ENCODE measurements at places on chromosomes 7 and 10. TPM values are rescaled to one million over a fixed set of nuclear protein-coding genes. Genes with fewer than 3 reads are reported as not detected.

Gene CALU
- 571 TPM for total RNA-seq

Gene KIF5B
- 42.4 TPM for total RNA-seq

Gene ERVW-1
- total RNA-seq = 0.02 TPM

Gene IGF2BP3
- total RNA-seq = 50.6 TPM

GRCh38 chr10:116873134-116873533, 23.8 kb downstream of the ENO4 start:
- no peak for DNase-seq

DNA sequence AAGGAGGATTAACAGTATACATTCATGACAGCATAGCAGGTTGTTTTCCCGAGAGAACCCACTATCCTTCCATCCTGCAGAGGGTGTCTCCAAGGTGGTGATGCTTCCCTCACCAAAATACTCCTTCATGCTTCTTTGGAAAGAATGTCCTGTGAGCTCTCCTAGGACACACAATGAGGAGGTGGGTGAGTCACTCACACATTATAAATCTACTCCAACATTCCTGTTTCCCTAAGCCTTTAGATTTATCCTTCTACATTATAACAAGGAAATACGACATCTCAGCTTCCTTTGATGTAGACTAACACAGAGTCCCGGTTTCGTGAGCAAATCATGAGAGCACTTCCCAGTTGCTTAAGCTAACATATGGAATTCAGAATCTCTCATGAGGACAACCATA, 689.7 kb upstream of the CELF2 start:
- DNase-seq = no peak

- DNase-seq = no peak
Measured at GRCh38 chr7:96188174-96188581, 133.7 kb downstream of the SLC25A13 start.

- DNase-seq = peak; percentile 46
Measured at GRCh38 chr7:78794101-78794500, 659.4 kb downstream of the MAGI2 start.

GRCh38 chr7:158950914-158951635, 94.7 kb downstream of the DYNC2I1 start:
- peak; percentile 19 for DNase-seq

DNA sequence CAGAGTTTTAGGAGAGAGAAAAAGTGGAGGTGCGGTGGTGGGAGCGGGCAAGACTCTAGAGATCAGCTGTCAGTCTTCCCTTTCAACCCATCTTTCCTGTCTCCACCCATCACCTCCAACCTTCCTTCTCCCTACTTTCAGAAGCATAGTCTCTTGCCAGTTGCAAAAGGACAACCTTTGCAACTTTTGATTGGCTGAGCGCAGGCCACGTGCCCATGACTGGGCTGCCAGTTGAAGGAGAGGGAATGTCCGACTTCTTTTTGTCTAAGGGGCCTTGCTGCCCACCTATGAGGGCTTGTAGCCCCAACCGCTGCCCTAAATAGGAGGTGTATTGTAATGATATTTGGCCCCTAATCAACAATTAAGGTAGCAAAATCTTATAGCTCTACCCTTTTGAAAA, 12.6 kb downstream of the CYP26A1 start:
- DNase-seq = no peak

DNA sequence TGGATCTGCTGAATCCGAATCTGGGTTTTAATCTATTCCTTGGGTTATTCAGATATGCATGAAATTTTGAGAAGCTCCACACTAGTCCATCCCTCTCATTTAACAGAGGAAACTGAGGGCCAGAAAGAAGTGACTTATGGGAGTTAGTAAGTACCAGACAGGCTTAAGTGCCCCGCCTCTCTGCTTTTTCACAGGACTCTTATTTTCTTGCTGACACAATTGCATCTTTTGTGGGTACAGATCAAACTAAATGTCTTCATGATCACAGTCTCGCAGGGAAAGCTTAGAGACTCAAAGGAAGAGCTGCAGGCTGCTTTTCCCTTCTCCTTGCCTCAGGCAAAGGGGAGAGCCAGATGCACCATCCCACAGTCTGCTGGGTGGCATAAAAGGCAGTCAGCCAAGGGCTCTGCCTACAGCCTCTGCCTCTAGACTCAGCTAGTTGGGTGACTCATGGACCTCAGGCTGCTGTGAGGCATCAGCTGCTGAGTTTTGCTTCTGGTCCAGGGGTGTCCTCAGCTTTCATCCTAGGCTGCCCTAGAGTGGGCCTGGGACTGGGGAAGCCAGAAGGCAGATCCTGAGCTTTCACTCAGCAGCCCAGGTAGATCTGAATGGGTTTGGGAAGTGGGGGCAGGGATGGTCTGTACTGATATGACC, 11.6 kb downstream of the GOLGA7B start:
- DNase-seq = peak; percentile 92

DNA sequence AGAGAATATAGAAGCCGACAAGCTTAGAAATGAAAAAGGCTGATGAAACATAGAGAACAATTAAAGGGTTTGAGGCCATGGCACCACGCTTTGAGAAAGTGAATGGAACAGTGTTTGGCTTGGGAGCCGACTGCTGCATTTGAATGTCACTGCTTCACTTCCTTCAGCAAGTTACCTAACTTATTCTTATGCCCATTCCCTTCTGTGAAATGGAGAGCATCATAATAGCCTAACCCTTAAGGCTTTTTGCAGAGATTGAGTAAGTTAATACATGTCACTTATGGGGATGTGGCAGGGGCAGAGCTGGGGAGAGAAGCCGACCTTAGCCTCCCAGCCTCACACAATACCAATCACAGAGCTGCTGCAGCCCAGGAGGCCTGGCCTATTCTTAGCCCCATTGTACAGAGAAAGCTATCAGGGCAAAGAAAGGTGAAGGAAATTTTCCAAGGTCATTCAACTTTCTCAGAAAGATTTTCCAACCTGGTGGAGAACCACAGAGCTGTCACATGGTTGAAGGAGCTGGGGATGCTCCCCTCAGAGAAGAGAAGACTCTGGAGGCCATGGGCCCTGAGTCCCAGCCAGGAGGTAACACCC, 186.0 kb upstream of the GDF10 start:
- DNase-seq = no peak

GRCh38 chr7:156379324-156380070, 261.1 kb upstream of the RNF32 start:
- DNase-seq = no peak

GRCh38 chr7:143221286-143221685, 551 bp upstream of the TAS2R40 start:
- DNase-seq = no peak

- no peak for DNase-seq
Measured at GRCh38 chr7:107404740-107405537, 64.9 kb upstream of the GPR22 start.

DNA sequence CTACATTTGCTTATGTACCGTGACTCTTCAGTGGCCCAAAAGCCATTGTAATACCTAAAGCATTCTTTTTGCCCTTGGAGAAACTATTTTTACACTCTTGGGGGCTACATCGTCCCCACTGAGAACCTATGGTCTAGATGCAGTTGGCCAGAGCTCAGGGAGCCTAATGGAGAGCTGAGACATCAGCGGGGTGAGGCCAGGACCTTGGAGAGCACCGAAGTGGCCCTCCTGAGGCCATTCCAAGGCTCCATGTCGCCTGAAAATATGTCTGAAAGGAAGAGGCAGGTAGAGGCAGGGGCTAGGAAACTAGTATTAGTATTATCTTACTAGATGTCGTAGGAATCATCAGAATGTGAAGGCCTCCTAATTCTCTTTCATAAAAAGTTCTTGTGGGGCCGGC, 4.9 kb downstream of the PKD2L1 start:
- peak; percentile 6 for DNase-seq

GRCh38 chr7:32915041-32915536, 23.5 kb upstream of the KBTBD2 start:
- no peak for DNase-seq

DNA sequence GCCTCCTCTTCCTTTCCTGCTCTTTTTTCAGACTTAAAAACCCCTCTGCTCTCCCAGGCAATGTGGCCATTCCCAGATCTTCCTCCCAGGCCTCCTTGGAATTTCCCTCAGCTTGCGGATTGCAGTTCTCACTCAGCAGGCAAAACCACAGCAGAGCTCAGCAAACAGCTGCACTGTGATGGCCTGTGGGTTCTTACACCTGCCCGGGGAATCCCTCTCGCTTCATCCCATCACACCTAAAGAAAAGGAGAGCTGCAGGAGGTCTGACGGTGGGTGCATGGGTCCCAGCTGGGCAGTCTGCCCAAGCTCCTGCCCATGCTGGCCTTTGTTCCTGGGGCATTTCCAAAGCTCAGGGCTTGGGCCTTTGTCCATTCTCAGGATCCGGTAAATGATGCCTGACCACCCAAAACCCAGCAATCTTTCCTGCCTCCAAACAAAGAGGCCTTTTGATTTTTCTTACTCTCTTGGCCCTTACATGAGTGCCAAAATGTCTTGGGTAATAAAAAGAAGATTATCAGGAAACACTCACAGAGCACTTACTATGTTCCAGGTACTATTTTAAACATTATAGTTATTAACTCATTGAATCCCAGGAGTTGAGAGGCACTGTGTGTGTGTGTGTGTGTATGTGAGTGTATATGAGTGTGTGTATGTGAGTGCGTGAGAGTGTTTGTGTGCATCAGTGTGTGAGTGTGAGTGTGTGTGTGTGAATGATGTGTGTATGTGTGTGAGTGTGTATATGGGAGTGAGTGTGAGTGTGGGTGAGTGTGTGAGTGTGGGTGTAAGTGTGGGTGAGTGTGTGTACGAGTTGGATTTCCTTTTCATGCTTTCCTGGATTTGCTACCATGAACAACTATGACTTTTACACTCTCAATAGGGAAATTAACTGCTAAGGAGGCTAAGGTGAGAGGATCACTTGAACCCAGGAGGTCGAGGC, 64.5 kb upstream of the PODXL start:
- DNase-seq = peak; percentile 54

- no peak for DNase-seq
Measured at GRCh38 chr7:142248166-142249160, 9.4 kb downstream of the PRSS58 start.

DNA sequence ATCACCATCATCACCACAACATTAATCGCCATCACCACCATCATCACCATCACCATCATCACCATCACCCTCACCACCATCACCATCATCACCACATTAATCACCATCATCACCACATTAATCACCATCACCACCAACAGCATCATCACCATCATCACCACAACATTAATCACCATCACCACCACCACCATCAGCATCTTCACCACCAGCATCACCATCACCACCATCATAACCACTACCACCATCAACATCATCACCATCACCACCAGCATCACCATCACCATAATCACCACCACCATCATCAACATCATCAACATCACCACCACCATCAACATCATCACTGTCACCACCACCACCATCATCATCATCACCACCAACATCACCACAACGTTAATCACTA, 124.6 kb downstream of the WDFY4 start:
- DNase-seq = no peak
